ENCODE measurements at places on chromosomes 7 and 10.

GRCh38 chr10:31136930-31137885 is 105.5 kb upstream of the ZNF438 start:
- DNase-seq, result no peak

- DNase-seq, result no peak
These were observed 8.1 kb upstream of the OLAH start for GRCh38 chr10:15035385-15036301.

GRCh38 chr7:158391141-158391540 is 196.5 kb downstream of the PTPRN2 start:
- no peak for DNase-seq

- DNase-seq, result no peak
These were observed 117.5 kb downstream of the NRF1 start for GRCh38 chr7:129728875-129729467.

DNA sequence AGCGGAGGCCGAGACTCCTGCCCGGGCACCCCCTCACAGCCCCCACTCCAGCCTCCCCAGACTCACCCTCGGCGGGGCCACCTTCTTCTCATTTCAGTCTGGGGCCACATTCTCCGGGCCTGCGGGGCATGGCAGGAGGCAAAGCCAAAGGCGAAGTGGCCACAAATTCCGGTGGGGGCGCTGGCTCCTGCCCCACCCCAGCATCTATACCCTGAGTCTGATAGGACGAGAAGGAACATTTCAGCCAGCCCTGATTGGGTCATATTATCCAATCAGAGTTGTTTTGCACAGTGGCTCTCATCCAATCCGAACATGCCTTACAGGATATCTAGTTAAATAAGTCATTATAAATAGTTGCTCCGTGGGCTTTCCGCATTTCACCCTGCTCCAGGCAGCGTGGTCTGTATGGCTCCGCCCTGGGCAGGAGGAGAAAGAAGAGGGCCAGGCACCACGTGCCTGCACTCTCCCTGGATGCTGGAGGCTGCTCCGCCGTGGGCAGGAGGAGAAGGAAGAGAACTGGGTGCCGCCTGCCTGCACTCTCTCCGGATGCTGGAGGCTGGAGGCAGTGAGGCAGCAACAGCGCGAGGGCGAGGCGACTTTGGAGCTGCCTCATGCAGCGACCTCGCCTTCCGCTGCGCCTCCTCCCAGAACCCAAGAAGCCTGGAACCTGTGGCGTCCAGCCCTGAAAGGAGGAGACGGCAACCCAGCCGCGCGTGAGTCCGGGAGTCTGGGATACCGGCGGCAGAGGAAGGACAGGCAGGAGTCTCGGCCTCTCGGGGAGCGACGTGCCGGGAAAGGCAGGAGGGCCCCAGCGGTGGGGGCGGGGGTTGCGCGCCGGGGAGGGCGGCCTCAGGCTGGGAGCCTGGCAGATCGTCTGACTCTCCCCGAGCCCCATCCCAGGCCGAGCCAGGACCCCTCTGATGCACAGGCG is 162.9 kb downstream of the ZNF33B start:
- DNase-seq, result peak; percentile 3

DNA sequence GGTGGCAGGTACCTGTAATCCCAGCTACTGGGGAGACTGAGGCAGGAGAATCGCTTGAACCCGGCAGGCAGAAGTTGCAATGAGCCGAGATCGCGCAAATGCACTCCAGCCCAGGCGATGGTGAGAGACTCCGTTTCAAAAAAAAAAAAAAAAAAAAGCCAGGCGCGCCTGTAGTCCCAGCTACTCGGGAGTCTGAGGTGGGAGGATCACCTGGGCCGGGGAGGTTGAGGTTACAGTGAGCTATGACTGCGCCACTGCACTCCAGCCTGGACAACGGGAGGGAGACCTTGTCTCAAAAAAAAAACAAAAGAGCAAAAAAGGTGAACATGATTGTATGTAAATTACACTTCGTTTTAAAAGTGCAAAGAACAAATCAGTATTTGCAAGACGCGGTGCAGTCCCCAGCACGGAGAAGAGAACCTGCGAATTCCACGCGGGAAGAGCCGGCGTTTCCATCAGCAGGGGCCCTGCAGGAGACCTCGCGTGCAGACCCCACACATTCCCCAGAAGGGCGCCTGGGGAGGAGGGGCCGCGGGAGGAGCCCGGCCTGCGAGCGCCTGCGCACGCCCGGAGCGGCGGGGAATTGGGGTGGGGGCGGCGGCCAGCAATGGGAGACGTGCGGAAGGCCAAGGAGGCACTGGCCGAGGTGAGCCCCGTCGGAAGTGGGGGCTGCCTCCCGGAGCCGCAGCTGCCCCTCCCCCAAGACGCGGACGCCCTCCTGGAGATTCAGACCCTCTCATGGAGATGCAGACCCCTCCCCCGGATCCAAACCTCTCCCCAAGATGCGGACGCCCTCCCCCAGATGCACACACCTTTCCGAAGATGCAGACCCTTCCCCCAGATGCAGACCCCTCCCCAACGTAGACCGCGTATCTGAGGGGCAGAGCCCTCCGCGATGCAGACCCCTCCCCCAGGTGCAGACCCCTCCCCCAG is 16.7 kb upstream of the SUN1 start:
- peak; percentile 86 for DNase-seq

DNA sequence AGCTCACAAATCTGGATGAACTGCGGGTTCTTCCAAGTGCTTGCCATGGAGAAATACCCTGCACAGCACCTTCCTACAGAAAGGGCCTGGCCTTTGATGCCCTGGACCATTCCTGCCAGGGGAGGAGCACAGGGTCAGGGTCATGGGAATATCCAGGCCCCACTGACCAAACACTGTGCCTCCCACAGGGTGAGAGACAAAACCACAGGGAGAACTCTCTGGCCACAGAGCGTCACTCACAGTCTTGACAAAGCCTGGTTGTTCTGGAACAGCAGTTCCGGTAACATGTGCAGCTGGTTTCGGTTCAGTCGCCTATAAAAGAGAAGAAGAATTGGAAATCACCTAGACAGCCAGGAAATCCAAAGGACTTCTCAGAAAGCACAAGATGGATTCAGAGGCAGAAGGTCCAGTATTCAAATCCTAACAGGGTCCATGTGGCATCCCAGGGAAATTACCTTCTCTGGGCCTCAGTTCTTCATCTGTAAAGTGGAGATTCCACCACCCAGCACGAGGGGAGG is 28.1 kb downstream of the SLIT1 start:
- DNase-seq, result no peak
